ENCODE measurements at places on chromosomes 2 and 18.
A peak's percentile ranks its signal among the peaks of the same experiment; 100 is the strongest.

DNA sequence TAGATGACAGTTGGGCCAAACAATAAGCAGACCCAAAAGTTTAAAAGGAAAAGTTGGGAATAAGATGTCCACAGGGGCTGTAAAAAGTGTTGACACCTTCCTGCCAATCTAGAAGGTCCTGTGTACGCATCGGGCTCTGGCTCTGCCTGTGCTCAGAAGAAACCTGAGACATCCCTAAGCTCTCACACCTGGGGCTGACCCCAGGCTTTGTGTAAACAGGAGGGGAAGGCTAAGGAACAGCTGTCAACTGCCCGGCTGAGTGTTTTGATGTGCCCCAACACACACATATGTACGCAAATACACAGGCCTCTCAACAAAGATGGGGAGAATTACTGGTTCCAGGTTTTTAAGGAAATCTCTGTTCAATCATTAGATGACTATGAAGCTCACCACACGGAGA lies 59.5 kb downstream of the TMEM131 start:
- no peak for DNase-seq

DNA sequence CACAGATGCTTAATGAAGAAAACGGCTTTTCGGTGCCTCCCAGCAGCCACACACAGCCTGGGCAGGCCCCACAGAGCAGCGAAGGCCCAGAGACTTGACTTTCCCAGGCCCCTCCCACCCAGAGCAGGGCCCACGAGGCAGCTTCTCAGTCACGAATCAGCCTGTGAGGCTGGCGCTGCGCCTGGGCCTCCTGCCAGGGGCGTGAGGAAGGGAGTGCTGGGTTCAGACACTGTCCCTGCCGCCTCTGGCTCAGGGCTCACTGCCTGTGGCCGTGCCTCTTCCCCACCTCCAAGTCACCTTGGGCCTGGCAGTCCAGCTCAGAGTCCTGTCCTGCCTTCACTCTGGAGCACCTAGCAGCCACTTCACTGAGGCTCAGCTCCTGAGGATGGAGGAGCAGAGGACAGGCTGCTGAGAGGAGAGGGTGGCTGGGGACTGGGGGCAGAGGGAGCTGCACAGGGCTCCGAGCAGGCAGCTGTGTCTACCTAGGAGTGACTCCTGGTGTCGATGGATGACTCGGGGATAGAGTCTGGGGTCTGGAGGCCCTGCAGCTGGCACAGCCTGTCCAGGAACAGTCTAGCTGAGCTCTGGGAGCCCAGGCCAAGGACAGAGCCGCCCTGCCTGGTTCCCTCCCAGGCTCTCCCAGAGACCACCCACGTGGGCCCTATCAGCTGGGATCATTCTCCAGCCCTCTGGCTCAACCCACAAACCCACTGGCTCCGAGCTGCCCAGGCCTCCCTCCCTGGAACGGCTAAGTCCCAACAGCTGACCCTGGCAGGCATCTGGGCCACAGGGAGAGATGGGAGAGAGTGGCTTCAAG lies 36.4 kb upstream of the FOSL2 start:
- peak; percentile 40 for DNase-seq

- DNase-seq, result peak; percentile 98
These were observed 574 bp upstream of the NCL start for GRCh38 chr2:231464576-231465540.

DNA sequence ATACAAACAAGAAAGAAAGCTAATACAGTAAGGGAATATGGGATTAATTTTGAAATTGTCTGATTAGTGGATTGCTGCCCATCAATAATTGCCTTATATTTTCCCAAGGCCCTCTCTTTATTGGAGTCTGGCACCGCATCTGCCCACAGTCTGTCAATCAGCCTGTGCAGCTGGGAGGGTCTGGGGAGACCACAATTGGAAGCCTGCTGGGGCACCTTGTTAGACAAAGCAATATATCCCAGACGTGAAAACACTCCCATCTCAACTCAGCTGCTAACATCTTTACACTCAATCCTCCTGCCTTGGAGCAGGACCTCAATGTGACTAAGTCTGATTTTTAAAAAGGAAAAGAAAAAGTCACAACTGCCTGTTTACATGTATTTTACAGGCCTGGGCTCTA lies 258.6 kb downstream of the SRBD1 start:
- DNase-seq, result no peak

DNA sequence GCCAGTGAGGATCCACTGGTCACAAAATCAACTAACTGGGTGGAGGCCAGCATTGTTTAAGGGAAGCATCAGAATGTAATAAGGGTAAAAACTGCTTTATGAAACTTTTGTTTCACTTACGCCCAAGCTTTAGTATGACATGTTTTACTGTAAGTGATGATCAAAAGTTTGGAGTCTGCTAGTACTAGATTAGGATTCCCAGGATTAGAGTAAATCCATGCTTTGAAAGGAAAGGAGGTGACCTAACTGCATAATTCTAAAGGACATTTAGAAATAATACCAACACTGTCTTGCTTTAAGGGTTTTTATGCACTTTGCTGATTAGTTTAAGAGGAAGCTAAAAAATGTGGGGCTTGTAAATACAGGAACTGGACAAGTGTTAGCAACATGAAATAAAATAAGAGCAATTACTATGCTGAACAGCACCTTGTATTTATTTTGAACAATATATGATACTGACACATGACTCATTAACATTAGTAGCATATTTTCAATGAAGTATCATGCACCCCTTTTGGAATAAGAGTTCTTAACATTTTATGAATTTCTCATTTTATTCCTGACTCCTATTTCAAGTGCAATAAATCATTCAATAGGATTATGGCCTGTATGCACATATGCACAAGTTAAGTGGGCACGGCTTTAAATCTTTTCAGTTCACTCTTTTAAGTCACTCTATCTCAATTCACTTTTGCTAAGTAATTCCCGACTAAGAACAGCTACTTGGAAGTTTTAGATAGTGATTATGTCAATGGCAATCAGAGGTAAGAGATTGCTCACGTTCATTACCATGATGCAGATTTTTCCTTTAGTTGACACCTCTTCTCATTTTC lies 62.5 kb downstream of the STK39 start:
- DNase-seq, result no peak

DNA sequence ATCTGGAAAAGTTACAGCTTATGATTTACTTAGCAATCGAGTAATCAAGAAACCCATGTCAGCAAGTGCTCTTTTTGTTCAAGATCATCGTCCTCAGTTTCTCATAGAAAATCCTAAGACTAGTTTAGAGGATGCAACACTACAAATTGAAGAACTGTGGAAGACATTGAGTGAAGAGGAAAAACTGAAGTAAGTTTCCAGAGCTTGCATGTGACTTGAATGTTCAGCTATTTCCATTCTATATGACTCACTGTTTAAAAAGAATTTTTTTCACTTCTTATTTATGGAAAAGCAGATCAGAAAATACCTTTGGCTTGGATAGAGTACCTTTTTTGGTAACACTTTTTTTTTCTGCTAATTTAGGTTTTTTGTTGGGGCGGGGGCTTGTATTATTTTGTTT lies 70.7 kb downstream of the PMS1 start:
- no peak for DNase-seq

DNA sequence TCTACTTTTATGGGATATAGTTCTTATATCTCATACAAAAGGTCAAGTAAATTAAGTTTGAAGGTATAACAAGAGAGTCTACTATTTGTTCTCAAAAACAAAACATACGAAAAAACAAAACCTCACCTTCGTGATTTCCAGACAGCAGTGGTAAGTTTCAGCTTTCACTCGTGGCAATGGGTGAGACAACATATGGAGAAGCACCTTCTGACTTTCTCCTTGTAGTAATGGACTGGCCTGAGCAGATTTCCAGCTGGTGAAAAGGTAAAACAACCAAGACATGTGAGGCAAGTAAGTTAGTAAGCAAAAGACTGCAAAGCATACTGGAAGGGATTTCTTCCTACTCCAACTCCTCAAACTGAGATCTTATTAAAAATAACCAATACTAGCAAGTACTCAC lies 39.6 kb downstream of the RTTN start:
- DNase-seq, result peak; percentile 13

GRCh38 chr18:706405-706804 lies 6.0 kb downstream of the ENOSF1 start:
- DNase-seq, result no peak

- DNase-seq, result no peak
These were observed 91.1 kb downstream of the RBMS1 start for GRCh38 chr2:160402501-160402900.

DNA sequence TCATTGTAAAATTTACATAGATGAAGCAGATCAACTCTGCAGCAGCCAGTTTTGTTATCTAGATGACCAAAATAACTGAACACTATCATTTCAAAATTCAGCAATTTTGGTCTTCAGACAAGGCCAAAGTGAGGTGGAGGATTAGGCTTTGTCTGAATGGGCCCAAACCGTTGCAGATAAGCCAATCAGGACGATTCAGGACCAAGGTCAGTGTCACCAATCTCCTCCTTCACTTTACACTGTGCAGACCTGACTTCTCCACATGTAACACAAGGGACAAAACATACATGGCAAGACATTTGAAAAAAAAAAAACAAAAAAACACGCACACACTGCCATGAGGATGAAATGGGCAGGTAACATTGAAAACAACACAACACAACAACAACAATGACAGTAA lies 211.2 kb downstream of the NAPG start:
- no peak for DNase-seq

DNA sequence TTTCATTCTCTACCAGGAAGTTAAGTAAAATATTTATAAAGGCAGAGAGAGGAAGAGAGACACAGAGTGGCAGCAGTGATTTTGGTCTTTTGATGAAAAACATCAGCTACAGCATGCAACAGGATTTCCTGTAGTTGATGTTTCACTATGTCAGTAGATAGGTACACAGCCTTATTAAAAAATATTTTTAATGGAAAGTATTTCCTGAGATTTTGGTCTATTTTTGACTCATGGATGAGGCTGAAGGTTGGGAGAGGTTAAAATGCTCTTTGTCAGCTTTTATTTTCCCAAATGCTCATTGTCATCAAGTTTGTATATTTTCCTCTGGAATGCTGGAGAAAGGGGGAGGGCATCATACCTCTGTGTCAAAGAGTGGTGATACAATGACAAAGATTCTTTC lies 1112.5 kb downstream of the CBLN2 start:
- no peak for DNase-seq

DNA sequence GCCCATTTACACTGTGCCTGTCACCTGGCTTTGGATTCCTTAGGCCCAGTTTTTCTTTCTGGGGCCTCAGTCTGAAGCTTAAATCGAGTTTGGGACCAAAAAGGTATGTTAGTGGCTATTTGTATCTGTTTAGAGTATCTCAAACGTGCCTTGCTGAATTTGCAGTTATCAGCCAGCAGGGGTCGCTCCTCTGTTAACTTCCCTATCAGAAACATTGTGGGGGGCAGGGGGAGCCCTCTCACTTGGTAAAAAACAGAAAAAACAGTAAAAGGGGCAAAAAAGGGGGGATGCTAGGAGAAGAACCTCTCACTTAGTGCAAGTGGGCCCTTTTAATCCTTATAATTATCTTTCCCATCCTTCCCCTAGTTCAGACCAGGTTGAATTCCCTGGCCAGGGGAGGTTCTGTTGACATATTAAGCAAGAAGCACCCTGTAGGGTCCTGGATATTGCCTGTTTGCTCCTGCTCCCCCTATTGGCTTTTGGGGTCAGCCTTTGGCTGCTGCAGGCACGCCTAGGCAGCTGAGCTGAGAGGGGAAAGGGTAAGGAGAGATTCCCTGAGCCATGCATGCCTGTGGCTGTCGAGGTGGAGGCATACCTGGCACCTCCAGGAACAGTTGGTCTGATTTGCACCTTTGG lies 8.8 kb upstream of the IFIH1 start:
- peak; percentile 41 for DNase-seq

GRCh38 chr2:2834105-2834504 lies 503.0 kb upstream of the MYT1L start:
- DNase-seq, result no peak

DNA sequence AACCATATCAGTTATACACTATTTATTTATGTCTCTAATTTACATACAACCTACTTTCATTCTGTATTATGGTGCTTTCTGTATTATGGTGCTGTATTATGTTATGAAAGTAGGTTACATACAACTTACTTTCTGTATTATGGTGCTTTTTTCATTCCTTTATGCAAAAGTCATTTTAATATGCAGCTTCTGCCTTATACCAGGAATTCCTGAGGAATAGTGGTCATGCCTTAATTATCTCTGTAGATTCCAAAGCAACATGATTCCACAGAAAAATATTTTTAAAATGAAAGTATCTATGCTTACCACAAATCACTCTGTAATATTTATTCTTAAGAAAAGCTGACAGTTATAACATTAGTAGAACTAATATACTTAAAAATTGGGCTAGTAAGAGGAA lies 922.0 kb upstream of the NRXN1 start:
- DNase-seq, result no peak

DNA sequence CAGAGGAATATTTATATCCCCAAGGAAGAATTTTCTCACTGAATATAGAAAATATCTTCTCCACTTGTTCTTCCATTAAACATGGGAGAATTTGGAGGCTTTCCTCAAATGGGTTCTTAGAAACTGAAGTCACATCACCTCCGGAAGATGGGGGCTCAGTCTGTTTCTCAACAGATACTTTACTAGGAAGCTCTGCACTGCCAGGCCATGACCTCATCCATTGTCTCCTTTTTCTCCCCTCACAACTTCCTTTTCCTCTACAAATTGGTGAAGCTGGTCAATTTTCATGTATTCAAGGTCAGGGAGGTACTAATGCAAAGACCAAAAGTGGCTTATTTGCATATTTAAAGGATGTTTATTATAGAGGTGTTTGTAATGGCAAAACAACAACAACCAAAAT lies 173.1 kb downstream of the RNF152 start:
- DNase-seq, result no peak

- peak; percentile 37 for DNase-seq
These were observed 238.5 kb upstream of the ERBB4 start for GRCh38 chr2:212777020-212777491.

GRCh38 chr2:39524756-39525635 lies 87.9 kb upstream of the MAP4K3 start:
- no peak for DNase-seq

GRCh38 chr2:143162997-143163396 lies 33.8 kb downstream of the ARHGAP15 start:
- no peak for DNase-seq

DNA sequence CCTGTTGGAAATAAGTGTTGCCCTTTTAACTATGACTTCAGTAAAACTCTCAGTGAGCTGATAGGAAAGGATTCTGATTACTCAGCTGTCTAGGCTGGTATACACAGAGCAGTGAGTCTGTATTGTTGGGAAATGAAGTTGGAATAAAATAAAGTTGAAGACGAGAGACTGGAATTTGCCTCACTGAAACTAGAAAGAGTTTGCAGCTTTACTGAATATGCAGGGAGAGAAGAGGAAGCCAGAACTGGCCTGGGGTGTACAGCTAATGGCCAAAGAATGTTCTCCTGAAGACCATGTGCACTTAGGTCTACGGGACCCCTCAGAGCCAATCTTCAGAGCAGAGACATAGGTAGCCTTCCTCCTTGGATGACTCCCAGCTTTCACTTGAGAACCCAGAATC lies 26.5 kb downstream of the EIF4E2 start:
- DNase-seq, result no peak
